ENCODE measurements at places on chromosomes 5 and 9.

DNA sequence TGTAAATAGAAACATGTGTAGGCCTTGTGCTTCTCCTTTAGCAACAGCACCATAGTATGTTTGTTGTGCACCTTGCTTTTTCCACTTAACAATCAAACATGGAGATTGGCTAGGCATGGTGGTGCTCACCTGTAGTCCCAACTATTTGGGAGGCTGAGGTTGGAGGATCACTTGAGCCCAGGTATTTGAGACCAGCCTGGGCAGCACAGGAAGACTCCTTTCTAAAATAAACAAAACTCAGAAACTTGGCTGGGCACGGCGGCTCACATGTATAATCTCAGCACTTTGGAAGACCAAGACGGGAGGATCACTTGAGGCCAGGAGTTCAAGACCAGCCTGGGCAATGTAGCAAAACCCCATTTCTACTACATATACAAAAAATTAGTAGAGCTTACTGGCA, 948 bp upstream of the FAXDC2 start:
- DNase-seq: no peak

DNA sequence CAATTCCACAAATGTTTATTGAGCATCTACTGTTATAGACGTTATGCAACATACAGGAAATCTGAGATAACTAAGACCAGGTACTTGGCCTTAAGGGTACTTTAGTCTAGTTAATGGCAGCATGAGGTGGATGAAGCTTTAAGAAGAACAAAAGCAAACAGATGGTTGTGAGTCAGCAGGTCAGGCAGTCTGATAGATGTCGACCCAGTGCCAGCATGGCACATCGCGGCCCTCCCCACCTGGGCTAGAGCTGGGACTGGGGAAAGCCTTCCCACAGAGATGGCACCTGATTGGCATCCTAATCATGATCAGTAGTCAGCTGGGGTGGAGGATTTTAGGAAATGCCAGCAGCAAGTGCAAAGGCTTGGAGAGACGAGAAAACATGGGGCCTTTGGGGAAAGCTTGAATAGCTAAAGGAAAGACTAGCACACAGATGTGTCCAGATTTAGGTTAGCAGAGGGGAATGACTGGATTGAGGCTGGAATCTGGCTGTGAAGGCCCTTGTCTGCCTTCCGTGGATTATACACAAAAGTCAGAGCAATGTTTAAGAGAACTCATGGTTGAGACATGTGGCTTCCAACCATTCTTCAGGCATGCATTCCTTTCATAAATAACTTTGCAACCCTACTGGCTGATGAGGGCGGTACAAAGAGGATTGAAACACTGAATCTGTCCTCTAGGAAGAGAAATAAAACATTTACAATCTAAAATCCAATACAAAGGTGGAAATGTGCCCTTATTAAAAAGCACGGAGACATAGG, 395.4 kb upstream of the WWC1 start:
- no peak for DNase-seq

DNA sequence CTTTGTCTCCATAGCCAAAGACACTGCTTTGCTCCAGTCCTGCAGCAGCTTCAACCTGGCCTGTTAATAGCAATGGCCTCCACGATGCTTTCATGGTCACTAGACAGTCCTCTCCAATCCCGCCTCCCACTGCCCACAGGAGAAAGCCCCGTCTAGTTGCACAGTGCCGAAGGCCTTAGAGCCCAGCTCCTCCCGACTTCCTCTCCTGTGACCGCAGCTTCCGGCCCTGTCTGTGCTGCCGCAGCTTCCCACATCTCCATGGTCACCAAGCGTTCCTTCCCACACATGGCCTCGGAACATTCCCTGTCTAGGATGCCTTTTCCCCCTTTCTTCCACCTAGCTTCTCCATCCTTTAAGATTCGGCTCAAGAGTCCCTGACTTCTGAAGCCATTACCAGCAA, 23.4 kb downstream of the PCA3 start:
- DNase-seq: no peak

GRCh38 chr5:65172486-65173129, 309.1 kb downstream of the ADAMTS6 start:
- DNase-seq: peak; percentile 36

GRCh38 chr5:41537581-41537980, 27.2 kb upstream of the PLCXD3 start:
- peak; percentile 10 for DNase-seq

DNA sequence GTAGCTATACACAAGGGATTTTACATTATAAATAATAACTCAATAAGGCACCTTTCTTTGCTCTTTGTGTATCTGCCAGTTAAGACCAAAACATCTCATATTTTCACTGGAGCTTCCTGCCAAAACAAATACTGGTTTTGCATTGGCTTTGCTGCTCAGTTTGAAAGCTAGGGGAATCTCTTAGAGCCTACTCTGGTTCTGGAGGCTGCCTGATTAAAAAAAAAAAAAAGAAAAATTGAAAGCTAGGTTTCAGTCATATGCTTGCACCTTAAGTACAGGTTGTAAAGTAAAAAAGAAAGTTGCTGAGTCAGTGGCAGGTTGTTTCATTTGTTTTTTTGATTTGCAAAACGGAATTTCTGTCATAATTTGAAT, 2.3 kb downstream of the DENND4C start:
- DNase-seq: peak; percentile 62

- no peak for DNase-seq
These were observed 5.4 kb downstream of the SLC46A2 start for GRCh38 chr9:112885324-112885723.

- DNase-seq: peak; percentile 70
These were observed 222.9 kb downstream of the DOCK8 start for GRCh38 chr9:437574-438001.

DNA sequence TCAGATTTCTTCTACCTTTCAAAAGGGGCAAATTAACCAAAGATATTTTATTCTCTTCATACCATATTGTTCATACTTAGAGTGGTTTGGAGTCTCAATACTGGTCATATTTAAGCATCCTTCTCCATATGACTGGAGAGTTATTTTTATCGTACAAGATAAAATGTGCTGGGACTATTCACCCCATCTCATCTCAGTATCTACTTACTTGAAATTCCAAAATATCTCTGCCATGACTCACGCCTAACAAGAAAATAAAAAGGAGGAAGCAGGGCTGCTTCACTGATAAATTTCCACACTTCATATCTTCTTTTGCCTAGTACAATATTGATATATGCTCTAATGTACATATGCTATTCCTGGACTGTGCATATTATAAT, 277.9 kb upstream of the CDH9 start:
- DNase-seq: peak; percentile 73

GRCh38 chr5:19266791-19267190, 721.2 kb downstream of the CDH18 start:
- DNase-seq: no peak

- DNase-seq: no peak
These were observed 593.7 kb downstream of the IRX1 start for GRCh38 chr5:4189317-4189716.

DNA sequence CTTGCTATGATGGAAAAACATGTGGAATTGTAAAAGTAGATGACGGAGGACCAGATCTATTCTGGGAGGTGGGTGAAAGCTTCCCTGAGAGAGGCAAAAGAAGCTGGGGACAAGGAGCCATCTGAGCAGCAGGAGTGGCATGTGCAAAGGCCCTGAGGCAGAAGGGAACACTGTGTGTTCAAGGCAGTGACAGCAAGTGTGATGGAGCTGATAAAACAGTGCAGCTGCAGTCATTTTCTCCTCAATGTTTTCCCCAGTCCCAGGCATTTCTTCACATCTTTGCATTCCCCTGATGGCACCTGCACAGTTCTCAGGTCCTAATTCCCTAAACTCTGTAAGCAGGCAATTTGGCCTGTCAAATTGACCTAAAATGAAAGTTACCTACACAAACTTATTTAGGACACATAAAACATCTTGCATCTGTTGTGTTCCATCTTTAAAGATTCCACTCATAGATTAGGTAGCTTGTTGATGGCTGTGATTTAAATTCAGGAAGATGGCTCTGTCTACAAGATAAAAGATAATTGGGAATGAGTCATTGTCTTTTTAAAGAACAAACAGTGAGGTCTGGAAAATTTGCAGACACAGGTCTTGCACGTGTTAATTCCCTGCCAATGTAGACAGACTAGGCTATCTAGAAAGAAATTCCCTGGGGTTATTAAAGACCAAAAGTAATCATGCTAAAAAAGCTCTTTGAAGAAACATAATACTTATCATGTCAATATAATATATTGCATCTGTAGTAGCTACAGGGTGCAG, 289.6 kb upstream of the SGCD start:
- no peak for DNase-seq

- no peak for DNase-seq
These were observed 3.1 kb downstream of the BRD3 start for GRCh38 chr9:134064711-134065110.

GRCh38 chr9:127209220-127209619, 55.4 kb upstream of the GARNL3 start:
- DNase-seq: no peak

DNA sequence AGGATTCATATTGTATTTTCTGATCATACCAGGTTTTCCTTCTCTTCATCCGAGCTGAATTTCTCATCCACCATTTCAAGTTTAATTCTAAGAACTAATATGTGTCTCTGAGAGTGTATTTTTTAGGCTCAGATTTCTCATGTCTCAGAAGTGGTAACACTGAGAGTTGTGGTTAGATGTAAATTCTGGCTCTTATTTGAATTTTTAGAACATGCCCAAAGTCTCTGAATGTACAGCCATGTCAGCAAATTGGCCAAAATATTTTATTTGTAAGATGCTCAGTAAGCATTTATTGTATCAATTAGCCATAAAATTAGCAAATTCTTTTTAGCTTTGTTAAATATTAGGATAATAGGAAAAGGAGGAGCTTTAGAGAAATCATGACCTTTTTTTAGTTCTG, 16.6 kb downstream of the SV2C start:
- DNase-seq: no peak

- DNase-seq: no peak
These were observed 126.0 kb downstream of the NR3C1 start for GRCh38 chr5:143277536-143277935.
